Left ventricle myocardium inferior (tissue), 1 donor: ENCODE measurements at places on chromosomes 3 and 15. TPM values are rescaled to one million over a fixed set of nuclear protein-coding genes. Genes with fewer than 3 reads are reported as not detected.

Gene IL5RA
- total RNA-seq, result not detected

Gene STRA6
- not detected for total RNA-seq

DNA sequence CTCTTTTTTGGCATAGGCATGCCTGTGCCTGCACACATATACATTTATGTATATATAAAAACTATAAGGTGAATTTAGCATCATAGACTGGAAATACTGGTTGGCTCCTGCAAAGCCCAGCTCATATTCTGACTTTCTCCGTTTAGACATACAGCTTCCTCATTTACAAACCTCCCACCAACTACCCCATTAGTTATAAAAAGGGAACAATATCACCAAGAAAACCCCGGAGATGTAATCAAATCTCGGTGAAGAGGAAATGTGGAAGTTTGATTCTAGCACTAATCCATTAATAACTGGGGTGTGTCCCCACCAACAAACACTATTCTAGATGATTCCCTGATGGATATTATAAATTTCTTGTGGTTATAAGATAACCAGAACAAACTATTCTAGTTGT, 517.7 kb upstream of the TBL1XR1 start:
- DNase-seq, result no peak

GRCh38 chr3:29924783-29925561, 644.1 kb downstream of the RBMS3 start:
- DNase-seq, result no peak

GRCh38 chr3:150789451-150789850, 26.5 kb upstream of the SIAH2 start:
- DNase-seq, result no peak

Gene BFSP2
- not detected for total RNA-seq

DNA sequence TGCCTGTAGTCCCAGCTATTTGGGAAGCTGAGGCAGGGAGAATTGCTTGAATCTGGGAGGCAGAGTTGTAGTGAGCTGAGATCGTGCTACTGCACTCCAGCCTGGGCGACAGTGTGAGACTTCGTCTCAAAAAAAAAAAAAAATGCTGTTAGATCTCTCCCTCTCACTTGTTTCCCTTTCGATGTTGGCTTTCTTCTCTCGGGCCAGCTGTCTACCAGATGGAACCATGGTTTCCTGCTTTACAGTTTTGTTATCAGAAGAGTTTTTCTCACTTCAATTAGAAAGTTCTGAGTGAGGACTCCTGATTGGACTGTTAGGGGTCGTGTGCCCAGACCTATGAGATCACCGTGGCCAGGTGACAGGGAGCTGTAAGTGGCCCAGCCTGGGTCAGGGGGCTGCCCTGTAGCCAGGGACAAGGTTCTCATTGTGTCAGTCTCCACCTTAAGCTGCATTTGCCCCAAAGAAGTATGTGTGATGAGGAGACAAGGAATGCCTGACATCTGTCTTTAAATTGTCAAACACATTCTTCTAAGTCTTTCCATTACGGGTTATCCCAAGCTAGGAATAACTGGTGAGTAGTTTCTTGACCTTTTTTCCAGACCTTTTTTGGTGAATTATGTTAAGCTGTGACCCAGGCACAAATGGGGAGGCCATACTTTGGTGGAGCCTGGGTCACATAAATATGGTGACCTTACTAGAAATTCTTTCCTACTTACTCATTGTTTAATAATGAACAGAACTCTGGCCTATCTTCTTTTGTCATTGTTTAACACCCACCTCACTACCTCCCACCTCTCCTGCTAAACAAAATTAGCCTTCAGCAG, 25.2 kb downstream of the SNAPC5 start:
- DNase-seq, result no peak

GRCh38 chr15:29569533-29570092, 252.7 kb downstream of the TJP1 start:
- DNase-seq, result no peak

DNA sequence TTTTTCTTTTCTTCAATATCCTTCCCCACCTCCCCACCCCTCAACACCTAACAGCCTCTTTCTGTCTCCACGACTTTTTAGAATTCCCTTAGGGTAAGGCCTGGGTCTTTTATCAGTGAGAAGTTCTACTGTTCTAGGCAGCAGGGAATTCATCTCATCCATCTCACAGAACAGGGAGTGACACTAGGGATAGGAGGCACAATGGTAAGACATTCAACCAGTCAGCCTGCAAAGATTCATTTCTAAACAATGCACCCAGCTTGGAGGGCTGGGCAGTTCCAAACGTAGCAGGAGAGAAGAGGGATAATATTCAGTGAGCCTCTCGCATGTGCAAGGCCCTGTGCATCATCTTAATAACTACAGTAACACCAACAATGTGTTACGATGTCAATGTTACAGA, 43.6 kb downstream of the LRIG1 start:
- DNase-seq, result no peak

DNA sequence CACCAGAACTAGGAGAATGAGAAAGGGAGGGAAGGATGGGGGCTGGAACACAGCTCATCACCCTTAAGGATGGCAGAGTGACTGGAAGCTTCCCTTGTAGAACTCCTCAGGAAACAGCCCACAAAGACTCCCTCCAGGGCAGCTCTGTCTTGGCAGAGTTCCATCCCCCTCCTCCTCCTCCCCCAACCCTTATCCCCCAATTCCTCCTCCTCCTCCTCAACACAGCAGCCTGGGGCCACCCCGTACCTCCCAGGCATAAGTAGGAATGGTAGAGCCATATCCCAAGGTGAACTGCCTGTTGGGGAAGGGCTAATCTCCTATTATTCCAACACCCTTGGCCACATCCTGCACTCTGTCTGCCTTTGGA, 38.8 kb downstream of the ADCY5 start:
- DNase-seq, result no peak

- no peak for DNase-seq
These were observed 145.1 kb downstream of the MAGI1 start for GRCh38 chr3:65893631-65894030.

DNA sequence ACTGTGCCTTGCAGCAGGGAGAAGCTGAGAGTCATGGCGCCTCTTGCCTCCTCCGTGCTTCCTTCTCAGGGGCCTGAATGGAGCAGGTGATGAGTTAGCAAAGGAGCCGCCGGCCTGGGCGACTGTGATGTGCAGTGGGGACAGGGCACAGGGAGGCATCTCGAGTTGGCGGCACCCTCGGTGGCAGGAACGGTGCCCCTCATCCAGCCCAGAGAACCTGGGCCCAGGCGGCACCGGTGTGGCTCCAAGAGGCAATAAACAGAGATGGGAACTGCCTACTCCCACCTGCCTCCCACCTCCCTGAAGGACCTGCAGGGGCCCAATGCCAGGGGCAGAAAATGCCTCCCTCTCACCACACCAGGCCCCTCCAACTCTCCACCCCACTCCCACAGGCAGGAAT, 6.2 kb downstream of the SLC41A3 start:
- DNase-seq, result no peak

GRCh38 chr3:120569222-120570057, 26.7 kb upstream of the NDUFB4 start:
- no peak for DNase-seq

- no peak for DNase-seq
These were observed 76.1 kb downstream of the CLDN11 start for GRCh38 chr3:170494766-170495165.

GRCh38 chr3:73508330-73508954, 116.3 kb downstream of the PDZRN3 start:
- DNase-seq, result no peak

DNA sequence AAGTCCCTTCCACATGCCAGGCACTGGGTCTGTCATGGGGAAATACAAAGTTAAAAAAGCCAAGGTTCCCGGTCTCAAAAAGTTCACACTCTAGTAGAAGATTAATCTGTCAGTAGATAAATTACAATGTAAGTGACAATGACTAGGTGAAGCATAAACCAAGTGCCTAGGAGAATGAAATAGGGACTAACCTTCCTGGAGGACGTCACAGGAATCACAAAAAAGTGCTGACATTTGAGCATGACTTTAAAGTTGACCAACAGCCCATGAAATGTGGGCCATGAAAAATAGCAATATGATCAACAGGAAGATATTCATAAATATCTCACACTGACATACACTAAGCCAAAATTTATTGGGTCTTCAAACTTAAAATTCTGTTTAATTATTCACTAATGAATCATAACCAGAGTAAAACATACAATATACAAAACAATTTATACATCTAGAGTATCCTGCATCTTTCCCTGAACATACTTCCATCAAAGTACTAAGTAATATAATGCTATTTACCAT, 20.0 kb downstream of the COPS2 start:
- DNase-seq, result no peak

Gene GRIP2
- 59.1 TPM for total RNA-seq

GRCh38 chr15:57165992-57166391, 210.3 kb upstream of the CGNL1 start:
- DNase-seq, result no peak

DNA sequence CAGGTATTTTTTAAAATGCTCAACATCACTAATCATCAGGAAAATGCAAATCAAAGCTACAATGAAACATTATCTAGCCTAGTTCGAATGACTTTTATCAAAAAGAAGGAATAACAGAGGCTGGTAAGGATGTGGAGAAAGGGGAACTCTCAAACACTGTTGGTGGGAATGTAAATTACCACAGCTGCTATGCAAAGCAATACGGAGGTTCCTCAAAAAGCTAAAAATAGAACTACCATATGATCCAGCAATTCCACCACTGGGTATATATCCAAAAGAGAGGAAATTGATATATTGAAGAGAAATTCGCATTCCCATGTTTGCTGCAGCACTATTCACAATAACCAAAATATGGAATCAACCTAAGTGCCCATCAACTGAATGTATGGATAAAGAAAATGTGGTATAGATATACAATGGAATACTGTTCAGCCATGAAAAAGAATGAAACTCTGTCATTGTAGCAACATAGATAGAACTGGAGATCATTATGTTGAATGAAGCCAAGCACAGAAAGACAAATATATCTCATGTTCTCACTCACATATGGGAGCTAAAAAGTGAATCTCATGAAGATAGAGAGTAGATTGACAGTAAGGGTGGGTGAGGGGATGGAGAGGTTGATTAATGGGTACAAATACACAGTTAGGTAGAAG, 19.7 kb upstream of the CLN6 start:
- no peak for DNase-seq

DNA sequence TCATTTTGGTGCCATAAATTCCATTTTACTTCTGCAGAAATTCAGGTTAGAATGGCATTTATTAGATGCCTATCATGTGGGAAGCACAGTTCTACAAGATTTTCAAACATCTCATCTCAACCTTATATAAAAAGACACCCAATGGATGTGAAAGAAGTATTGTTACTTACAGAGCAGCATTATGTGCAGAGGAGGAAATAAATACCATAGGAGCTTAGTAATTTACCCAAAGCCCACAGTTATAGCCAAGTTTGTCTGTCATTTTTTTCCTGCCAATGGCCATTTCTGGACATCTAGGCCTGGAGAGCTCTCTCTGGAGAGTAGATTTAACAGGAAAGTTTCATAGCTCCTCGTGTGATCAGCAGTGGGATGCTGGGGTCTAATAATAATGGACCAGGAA, 659.4 kb upstream of the NAALADL2 start:
- no peak for DNase-seq

- no peak for DNase-seq
These were observed 17.3 kb downstream of the IGF2BP2 start for GRCh38 chr3:185807445-185808068.

- DNase-seq, result no peak
These were observed 17.9 kb downstream of the PSTPIP1 start for GRCh38 chr15:77012868-77013267.

Gene ARPP19
- 162 TPM for total RNA-seq

DNA sequence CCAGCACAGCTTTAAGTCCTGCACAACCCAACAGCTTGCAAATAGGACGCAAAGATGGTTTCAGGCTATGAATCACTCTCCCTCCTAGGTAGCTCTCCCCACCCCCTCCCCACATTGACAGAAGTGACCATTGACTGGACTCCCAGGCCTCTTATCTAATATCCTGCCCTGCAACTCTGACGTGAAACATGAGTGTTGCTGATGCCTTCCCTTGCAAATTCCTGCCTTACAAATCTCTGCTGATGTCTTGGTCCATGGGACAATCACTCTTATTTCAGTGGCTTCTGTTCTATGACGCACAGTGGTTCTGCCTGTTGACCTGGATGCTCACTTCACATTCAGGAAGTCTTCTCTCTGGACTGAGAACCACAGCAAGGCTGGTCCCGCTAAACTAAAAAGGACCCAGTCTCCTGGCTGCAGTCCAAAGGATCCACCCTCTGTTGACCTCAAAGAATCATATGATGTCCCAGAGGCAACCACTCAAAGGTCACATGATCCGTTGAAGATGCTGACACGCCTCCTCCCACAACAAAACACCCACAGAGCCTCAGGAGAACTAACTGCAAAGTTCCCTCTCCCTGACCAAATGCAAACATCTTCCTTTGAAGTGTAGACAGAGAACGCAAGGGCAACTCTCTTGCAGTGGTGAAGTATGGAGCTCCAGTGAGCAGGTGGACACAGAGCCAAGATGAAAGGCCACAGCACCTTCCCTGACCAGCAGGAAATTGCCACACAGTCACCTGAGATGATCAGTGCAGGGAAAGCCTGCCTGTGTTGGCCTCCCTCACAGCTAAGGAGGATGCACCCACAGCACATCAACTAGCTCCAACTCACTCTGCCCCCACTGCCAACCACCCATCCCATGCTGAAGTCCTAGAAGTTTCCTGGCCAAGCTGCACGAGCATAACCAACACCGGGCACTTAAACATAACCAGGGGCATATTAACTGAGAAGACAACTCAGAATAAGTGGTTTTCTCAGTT, 112.3 kb downstream of the ADAMTS17 start:
- DNase-seq, result no peak
